ENCODE measurements at places on chromosomes 3 and 15. TPM values are rescaled to one million over a fixed set of nuclear protein-coding genes. Genes with fewer than 3 reads are reported as not detected.

The ADAMTS7 gene
- total RNA-seq = 5.1 TPM

The UBR1 gene
- total RNA-seq = 45.6 TPM

The GABRR3 gene
- not detected for total RNA-seq

The LARP6 gene
- 108 TPM for total RNA-seq

The SLC7A14 gene
- total RNA-seq = 1.3 TPM

The ZNF710 gene
- 9.4 TPM for total RNA-seq

The JAGN1 gene
- total RNA-seq = 33.9 TPM

Measured in fibroblast of lung (primary cell).